ENCODE measurements at places on chromosomes 3 and 15.

GRCh38 chr3:188578576-188579363 lies 424.8 kb downstream of the LPP start:
- peak; percentile 30 for DNase-seq

DNA sequence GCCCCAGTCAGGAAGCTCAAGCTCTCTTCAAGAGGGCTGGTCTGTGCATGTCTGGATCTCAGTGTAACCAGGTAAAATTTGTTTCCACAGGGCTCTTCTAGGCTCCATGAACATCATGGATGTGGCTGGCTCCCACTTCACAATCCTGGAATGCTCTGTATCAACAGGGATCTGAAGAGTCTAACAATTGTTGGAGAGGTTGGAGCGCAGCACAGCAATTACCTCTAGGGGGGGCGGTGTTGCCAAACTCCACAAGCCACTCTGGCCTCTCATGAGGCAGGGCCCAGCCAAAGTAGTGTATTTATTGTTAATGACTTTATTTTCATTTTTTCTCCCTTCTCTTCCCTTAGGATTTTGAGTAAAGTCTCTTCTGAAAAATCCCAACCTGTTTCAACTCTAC lies 6.1 kb upstream of the EIF2B5 start:
- no peak for DNase-seq

- no peak for DNase-seq
Measured at GRCh38 chr3:59412516-59412915, 362.7 kb upstream of the CFAP20DC start.

DNA sequence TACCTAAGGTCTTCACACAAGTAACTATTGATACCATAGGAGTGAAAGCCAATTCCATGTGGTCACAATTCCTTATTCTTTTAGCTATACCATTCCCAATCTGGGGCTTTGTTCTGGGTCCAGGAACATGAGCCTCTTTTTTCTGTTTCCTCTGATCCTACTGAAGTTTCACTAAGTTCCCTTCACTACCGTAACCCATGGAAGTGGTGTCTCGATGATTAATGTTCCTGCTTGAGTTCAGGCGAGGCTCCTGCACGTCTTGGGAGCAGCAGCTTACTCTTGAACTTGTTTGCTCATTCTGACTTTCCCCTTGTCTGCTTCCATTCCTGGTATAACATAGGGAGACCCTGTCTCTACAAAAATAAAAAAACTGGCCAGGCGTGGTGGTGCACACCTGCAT lies 23.6 kb downstream of the ZNF592 start:
- DNase-seq: no peak

- DNase-seq: no peak
Measured at GRCh38 chr3:113575206-113575605, 42.9 kb downstream of the SIDT1 start.

DNA sequence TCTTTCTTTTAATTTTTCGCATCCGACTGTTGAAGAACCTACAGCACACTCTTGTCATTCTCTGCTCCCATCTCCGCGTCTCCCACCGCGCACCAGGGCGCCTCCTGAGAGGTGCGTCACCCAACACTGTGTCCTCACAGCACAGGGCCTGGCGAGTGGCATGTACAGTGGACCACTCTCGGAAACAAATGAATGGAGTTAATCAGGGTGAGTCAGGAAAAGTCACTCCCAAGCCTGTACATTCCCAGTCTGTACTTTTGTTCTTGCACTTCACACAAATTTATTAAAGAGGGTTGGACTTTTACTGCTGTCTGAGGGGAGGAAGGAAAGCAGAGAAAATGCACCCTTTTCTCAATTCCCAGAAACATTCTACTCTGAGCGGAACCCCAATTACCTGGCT lies 625 bp downstream of the COL6A6 start:
- no peak for DNase-seq

DNA sequence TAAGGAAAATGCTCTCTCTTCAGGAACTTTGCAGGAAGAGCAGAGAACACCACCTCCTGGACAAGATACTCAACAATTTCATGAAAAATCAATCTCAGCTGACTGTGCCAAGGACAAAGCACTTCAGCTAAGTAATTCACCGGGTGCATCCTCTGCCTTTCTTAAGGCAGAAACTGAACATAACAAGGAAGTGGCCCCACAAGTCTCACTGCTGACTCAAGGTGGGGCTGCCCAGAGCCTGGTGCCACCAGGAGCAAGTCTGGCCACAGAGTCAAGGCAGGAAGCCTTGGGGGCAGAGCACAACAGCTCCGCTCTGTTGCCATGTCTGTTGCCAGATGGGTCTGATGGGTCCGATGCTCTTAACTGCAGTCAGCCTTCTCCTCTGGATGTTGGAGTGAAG lies 200.5 kb downstream of the AKAP13 start:
- DNase-seq: peak; percentile 49

DNA sequence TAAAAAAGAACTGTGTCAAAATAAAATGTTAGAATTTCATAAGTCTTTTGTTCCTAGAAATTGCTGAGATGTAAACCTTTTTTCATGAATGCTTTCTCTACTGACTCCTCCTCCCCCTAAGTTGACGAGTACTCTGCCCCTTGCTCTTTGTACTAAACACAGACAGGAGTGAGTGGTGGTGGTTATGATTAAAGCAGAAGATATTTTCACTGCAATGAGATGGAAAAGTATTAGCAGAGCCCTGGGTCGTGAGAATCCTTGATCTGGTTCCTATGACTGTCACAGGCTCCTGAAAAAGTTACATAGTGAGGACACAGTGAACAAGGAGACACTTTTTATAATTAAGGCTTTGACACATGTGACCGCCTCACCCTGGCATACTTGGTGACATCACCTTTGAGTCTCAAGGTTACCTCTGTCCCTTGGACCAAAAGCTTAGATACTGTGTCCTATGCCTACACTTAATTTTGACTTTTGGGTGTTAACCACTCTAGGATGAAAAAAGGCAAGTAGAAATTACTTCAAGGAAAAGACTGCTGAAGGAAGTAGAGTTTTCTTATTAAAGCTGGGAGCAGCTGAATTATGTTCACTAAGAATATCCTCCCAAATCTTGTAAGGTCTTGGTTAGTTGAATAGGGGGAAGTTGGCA lies 130.4 kb upstream of the LYSMD4 start:
- no peak for DNase-seq

DNA sequence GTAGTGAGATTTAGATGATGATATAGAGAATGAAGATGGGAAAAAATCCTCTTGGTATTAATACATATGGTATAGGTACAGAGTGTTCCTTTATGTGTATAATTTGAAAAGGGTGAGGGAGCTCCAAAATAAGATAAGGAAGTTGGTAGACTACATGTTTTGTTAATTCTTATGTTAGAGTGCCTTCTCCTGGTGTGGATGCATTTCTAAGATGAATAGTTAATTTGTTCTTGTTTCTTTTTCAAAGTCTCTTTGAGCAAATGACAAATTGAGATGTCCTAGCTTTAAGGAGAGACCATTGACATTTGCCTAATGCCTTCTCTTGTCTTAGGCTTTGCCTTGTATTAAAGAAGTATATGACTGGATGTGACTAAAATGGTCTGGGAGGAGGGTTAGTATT lies 34.1 kb downstream of the AKAP13 start:
- no peak for DNase-seq

DNA sequence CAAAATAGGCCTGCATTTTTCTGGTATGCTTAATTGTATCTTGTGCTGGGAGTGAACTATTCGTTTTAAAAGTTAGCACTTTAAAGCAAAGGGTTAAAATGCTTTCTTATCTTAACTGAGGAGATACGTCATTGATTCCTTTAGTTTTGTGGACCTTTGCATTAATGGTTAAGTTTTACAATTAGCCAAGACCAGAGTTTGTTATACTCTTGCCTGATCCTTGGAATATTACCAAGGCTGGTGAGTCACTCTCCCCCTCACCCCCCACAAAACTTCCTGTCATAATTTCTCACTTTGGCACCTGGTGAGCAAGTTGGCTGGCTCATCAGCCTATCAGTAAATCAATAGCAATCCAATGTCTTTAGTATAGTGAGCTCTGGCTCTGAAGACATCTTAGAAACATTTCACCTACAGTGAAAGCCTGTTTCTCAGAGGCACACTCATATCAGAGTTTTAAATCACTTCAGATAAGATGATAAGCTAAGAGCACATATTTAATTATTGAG lies 26.7 kb downstream of the SLC2A2 start:
- DNase-seq: no peak

- no peak for DNase-seq
Measured at GRCh38 chr3:136819731-136820679, 1.1 kb downstream of the SLC35G2 start.

GRCh38 chr3:85821130-85821756 lies 862.5 kb downstream of the CADM2 start:
- DNase-seq: no peak

DNA sequence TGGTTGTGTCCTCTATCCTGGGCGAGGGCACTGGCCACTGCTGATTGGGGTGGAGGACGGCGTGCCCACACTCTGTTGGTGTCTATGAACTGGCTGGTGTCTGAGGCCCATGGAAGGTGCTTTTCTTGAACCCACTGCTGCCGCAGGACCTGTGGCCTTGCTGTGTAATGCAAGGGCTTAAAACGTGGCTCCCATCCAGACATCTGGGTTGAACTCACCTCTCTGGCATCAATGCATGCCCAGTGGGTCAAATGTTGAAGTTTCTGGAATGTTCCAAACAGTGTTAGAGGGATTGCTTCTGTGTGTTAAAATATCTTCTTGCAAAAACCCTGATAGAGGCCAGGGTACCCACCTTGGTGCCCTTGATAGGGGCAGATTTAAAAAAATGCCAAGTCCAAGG lies 42.6 kb downstream of the FAM3D start:
- no peak for DNase-seq

DNA sequence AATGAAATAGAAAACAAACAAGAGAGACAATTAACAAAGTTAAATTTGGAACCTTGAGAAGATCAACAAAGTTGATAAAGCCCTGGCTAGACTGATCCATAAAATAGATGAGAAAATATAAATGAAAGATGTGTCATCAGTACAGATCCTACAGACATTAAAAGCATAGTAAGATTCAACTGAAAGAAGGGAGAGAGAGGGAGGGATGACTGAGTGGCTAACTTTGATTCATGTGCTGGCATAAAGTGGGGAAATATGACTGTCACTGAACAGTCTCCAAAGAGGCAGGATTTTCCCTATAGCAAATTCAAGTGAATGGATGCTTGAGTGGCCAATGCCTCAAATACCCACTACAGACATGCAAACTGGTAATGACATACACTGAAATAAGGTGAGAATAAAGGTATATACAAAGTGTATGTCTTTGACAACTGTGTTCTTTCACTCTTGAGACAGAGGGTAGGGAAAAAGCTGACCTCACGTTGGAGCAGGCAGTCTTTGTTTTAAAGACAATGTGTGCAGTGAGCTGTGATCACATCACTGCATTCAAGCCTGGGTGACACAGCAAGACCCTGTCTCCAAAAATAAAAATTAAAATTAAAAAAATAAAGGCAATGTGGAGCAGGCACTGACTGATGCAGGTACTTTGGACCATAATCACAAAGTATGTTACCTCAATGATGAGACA lies 35.9 kb upstream of the CHD2 start:
- no peak for DNase-seq

- no peak for DNase-seq
Measured at GRCh38 chr3:26198609-26199008, 408.7 kb downstream of the OXSM start.

- DNase-seq: no peak
Measured at GRCh38 chr3:47398228-47398627, 17.4 kb downstream of the PTPN23 start.

GRCh38 chr15:78927077-78927790 lies 17.6 kb downstream of the CTSH start:
- DNase-seq: no peak

DNA sequence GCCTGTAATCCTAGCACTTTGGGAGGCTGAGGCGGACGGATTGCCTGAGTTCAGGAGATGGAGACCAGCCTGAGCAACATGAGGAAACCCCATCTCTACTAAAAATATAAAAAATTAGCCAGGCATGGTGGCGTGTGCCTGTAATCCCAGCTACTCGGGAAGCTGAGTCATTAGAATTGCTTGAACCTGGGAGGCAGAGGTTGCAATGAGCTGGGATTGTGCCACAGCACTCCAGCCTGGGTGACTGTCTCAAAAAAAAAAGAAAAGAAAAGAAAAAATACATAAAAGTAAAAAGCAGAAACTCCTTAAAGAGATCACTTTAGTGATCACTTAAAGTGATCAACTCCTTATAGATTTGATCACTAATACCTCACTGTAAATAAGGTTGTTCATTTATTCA lies 78.0 kb downstream of the GMPS start:
- no peak for DNase-seq

DNA sequence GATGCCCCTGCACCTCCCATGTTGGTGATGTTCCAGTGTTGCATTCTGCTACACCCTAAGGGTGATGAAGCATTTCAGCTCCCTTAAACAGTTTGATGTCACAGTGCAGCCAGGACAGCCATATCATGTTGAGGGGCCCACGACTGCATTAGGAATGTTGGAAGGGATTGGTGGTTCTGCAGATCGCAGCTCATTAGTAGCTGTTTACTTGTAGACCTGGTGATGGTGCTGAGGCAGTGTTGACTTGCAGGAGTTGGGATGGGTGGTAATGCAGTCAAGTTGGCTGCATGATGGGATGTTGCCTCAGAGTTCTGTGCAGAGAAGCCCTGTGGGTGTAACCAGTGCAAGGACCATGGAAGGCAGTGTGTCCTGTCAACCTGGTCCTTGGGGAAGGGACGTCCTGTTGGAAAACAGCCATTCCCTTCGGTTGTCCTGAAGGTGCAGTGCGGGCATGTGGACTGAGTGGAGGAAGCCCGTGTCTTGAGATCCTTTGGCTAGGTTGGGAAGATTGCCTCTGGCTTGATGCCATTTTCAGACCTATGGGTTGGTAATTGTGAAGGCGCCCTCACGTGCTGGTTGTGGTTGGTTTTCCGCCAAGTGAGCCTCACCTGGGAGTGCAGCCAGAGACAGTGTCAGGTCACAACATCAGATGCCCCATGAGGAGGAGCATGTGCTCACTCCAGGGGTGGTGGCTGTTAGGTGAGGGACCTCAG lies 100.7 kb downstream of the SNRPN start:
- DNase-seq: no peak

GRCh38 chr3:141870091-141870687 lies 6.3 kb upstream of the ATP1B3 start:
- DNase-seq: no peak

DNA sequence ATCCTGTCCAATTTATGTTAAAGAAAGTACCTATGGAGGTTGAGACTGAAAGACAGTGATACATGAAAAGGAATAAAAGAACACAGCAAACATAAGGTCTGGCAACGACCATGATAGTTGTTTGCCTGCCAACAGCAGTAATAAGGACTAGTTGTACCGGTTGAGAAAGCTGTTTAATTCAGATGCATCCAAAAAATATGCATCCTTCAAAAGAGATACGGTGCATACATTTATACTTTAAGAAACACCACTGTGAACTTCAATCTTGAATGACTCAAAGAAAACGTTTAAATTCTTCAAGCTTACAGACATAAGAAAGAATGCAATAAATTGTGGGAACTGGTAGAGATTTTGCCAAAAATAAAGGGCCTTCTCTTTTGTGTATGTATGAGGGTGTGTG lies 492.1 kb downstream of the NLGN1 start:
- DNase-seq: no peak

GRCh38 chr3:158909870-158910269 lies 108.0 kb downstream of the MFSD1 start:
- no peak for DNase-seq

Data from stimulated activated CD8-positive, alpha-beta memory T cell treated with anti-CD3 and anti-CD28 coated beads, Interleukin-15, amount 100 ng/mL, for 48 hours (primary cell).